Umbilical cord (tissue), 2 donors: ENCODE measurements at places on chromosomes 7 and 10.

DNA sequence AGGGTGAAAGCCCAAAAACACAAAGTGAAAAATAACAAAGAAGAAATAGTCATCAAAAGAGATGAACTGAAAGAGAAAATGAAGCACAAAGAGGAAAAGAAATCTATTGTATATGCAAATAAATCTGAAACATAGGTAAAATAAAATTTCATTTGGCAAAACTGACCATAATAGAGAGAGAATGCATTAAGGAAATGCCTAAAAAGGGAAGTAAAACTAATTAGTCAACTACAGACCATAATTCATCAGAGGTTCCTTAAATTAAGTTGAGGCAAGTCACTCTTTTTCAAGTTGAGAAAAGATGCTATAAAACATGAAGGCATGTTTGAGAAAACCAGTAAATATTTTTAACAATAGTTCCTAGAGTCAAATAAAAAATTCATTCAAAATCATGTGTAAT lies 233.3 kb downstream of the LRRN3 start:
- DNase-seq: no peak

DNA sequence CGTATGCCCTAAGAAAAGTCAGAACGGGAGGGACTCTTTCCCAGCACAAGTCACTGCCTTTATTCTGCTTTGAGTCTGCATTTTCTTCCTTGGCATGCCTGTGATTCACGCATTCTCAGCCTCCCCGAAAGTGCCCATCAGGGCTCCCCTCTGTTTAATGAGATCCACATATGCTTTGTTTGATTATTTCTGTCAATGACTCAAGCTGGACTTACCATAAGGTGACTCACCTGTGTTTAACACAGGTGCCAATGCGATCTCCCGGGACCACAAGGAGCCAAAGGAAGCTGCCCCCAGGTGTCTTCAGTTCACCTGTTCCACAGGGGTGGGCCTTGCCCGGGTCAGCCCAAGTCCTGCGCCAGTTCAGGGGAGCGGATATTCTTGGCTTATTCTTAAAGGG lies 386.0 kb upstream of the SHH start:
- no peak for DNase-seq

- DNase-seq: no peak
These were observed 24.6 kb upstream of the MKLN1 start for GRCh38 chr7:131302876-131303707.

DNA sequence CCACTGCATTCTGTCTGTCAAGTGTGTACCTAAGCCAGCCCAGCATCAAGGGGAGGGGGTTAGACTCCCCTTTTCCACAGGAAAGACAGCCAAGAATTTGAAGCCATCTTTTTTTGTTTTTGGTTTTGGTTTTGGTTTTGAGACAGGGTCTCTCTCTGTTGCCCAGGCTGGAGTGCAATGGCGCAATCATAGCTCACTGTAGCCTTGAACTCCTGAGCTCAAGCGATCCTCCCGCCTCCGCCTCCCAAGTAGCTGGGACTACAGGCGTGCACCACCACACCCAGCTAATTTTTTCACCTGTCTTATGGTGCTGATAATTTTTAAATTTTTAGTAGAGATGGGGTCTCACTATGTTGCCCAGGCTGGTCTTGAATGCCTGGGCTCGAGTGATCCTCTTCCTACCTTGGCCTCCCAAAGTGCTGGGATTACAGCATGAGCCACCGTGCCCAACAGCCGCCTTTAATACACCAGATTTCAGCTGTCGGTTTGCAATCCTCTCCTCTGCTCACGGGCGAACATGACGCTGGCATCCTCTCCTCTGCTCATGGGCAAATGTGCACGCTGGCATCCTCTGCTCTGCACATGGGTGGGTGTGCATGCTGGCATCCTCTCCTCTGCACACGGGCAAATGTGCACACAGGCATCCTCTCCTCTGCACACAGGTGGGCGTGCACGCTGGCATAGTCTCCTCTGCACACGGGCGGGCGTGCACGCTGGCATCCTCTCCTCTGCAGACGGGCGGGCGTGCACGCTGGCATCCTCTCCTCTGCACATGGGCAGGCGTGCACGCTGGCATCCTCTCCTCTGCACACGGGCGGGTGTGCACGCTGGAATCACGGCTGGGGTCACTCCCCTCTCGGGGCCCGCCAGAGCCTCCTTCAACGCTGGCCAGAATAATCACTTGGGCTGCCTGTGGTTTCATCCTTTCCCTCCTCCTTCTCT lies 56.0 kb upstream of the PDGFA start:
- DNase-seq: no peak

DNA sequence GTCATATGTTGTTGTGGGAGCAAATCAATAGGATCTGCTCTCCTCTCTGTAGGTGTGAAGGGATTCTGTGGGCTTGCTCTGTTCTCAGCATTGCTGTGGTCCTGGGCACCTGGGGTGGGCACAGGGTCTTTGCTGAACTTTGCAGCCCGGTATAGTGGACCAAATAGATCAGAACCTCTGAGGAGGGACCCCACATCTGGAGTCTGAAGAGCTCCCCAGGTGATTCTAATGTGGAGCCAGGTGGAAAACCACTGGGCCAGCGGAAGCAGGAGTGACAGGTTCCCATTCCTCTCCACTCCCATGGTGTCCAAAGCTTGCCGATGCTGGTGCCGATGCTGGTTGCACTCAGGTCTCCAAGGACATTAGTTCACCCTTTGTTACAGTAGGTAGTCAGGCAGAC lies 257.2 kb downstream of the GLRX3 start:
- DNase-seq: no peak

DNA sequence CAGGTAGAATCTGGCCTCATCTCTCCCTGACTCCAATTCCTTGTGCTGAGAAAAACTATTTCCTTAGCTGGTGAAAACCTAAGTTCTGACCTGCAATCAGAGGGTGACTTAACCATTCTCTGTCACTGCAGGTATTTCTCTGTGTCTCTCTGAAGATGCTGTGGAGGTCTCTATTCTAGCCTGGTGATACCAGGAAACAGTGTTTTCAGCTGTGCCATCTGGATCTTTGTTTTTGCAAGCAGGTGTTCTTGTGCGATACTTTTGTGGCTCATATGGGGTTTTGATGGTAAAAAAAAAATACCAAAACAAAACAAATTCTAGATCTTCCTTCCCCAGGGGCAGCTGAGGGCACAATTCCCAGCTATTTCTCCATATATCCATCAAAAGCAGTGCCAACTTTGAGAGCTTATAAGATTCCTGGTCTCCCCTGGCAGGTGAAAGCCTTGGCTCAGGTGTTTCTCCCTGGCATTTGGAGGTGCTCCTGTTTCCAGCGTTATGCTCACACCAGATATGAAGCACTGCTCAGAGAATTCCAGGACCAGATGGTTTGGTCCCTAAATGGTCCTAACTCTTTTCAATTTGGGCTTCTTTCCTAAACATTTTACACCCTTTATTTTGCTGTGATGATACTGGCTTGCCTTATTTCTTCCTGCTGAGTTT lies 9.9 kb upstream of the NPVF start:
- DNase-seq: no peak

DNA sequence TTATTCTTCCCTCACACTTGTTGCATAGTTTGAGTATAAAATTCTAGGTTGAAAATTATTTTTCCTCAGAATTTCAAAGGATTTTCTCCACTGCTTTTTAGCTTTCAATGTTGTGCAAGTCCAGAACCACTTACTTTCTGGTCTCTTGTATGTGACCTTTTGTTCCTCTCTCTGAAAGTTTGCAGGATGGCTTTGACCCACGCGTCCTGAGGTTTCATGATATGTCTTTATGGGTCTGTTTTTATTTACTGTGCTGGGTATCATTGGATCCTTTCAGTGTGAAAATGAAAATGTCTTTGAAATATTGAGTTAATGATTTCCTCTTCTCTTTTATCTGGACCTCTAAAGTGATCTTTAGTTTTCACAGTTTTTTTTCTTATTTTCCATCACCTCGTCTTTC lies 38.5 kb downstream of the C1GALT1 start:
- DNase-seq: no peak

DNA sequence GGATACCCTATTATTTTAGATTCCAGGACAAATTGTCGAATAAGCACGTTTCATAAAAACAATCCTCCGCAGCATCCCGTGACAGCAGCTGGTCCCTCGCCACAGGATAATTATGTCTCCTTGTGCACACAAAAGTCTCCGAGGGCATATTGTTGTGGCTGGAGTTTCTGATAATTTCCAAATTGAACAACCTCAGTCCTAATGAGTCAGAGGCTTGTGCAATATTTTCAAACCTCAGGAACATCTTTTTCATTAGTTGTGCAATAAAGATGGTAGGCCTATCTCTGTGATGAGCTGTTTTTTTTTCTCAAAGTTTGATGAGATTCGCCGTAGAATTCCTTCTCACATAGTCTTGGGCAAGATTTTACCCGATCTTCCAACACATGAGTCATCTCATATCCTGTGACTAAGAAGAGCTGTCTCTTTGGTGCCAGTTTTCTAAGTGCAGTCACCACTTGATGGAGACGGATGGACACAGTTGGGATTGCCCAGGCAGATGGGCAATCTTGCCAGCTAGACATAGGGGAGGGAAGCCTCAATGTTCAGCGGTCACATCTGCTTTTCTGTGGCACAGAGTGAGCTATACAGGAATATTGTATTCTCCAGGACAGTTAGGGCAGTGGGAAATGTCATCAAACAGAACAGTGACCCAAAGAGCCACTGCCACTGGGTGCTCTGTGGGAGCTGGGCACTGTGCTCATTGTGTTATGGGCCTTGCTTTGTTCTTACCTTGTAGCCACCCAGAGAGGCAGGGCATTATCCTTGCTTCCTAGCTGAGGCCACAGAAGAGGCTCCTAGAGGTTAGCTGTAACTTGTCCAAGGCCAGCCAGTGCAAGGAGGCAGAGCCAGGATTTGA lies 7.8 kb downstream of the HTRA1 start:
- peak; percentile 54 for DNase-seq
